ENCODE measurements at places on chromosomes 3 and 15.

- no peak for DNase-seq
Observed at GRCh38 chr3:93923006-93923405, 50.7 kb downstream of the PROS1 start.

GRCh38 chr3:105385819-105386508, 19.3 kb downstream of the ALCAM start:
- DNase-seq, result no peak

DNA sequence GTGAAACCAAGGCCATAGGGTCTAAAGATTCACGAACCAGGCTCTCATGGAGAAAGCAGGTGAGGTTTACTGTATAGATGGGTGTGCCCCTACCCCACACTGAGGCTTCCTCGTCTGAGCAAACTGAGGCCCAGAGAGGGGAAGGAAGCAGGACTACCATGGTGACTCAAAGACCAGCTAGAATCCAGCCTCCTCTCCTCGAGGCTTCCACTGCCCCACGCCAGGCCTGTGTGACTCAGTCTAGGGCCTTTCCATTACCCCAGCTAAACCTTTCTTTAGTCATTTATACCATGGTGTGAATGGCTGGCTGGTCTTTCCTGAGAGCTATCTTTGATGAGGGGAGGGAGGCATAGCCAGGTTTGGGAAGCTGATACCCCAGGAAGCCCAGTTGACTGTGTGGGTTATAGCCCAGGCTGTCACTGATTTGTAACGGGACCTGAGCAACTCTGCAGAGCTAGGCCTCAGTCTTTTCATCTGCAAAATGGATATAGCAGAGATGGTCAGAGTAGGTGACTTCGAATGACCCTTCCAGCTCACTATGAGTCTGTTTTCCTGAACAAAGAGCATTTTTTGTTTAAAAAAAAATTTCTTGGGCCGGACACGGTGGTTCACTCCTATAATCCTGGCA, 3.0 kb upstream of the RHO start:
- no peak for DNase-seq

DNA sequence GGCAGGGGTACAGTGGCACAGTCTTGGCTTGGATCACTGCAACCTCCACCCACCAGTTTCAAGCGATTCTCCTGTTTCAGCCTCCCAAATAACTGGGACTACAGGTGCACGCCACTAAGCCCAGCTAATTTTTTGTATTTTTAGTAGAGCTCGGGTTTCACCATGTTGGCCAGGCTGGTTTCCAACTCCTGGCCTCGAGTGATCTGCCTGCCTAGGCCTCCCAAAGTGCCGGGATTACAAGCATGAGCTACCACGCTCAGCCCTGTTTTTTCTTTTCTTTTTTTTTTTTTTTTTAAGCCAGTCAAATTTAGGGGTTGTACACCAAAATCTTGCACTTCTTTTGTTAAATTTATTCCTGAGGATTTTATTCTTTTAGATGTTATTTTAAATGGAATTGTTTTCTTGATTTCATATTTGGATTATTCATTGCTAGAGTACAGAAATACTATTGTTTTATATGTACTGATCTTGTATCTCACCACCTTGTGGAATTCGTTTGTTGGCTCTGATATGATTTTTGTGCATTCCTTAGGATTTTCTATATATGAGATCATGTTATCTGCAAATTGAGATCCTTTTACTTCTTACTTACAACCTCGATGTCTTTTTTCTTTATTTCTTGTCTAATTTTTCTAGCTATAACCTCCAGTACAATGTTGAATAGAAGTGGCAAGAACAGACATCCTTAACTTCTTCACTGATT, 65.6 kb downstream of the ZNF609 start:
- DNase-seq, result no peak

- DNase-seq, result peak; percentile 63
Observed at GRCh38 chr3:39107388-39108199, at the start of the genes GORASP1 and TTC21A. Gene GORASP1 (minus strand): TSS chr3:39107627. CDS start chr3:39107541, 86 bp downstream. Gene TTC21A (plus strand): TSS chr3:39107680. CDS start chr3:39107838, 158 bp downstream.

DNA sequence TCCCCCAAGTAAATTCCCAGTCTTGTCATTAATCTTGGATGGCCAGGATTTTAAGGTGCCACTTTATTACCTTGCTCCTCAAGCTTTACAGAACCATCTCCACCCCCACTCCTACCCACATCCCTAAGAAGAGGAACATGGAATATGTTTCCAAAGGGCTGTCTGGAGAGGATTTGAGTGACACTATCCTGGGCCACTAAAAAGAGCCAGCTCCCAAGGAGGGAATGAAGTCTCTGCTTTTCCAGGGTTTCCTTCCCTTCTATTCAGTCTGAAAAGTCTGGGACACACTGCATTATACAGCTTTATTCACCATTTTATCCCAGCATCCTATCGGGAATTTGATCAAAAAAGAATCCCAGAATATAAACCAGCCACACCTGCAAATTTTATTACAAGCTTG, 35.6 kb upstream of the MECOM start:
- DNase-seq, result no peak

GRCh38 chr15:94327356-94327936, 96.1 kb downstream of the MCTP2 start:
- DNase-seq, result no peak

DNA sequence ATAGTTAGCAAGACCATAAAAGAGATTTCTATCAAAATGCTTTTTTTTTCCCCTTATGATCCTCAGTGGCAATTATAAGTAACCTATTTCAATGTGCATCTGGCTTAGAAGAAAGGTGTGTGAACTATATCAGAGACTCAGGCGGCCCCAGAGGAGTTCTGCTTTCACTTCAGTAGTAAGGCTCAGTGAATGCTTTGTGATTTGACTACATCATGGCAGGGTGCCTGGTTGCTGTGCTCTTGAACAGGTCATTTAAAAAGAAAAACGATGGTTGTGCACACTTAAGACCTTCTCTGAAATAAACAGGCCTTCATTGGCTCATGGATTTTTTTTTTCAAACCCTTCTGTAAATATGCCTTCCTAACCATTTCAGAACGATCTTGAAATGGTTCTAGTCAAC, 400.4 kb upstream of the RARB start:
- no peak for DNase-seq

DNA sequence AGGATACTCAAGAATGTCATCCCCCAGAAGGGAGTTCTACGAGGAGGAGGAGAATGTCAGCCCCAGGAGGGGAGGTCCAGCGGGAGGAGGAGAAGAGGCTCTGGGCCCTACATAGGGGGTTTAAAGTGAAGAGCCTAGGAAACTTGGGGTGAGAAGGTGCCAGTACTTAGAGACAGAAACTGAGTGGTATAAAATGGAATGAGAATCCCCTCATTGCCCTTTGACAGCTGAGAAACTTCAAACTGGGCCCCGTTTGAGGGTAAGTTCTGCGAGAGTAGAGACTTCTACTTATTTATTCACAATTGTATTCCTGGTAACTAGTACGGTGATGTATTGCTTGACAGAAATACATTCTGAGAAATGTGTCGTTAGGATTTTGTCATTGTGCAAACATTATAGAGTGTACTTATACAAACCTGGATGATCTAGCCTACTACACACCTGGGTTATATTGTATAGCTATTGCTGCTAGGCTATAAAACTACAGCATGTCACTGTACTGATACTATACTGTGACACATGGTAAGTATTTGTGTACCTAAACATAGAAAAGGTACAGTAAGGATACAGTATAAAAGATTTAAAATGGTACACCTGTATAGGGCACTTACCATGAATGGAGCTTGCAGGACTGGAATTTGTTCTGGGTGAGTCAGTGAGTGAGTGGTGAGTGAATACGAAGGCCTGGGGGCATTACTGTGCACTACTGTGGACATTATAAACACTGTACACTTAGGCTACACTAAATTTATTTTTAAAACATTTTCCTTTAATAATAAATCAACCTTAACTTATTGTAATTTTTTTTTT, 62.0 kb downstream of the TSC22D2 start:
- no peak for DNase-seq

- no peak for DNase-seq
Observed at GRCh38 chr3:23252122-23252521, 49.0 kb downstream of the UBE2E2 start.

GRCh38 chr3:40851836-40852235, 327.1 kb downstream of the ZNF621 start:
- no peak for DNase-seq

DNA sequence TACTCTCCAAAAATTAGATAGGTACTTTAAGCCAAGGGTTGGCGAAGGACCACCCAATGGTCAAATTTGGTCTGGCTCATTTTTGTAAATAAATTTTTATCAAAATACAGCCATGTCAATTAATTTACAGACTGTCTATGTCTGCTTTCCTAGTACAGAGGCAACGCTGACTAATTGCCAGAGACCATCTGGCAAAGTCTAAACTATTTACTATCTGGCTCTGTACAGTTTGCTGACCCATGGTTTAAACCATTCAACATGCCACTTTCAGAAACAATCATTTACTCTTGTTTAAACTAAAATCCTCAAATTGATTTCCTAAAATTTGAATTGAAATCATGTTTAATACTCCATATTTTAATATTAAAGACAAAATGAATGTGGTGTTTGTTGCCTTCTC, 25.9 kb downstream of the CBLB start:
- DNase-seq, result no peak

- no peak for DNase-seq
Observed at GRCh38 chr15:47618241-47618640, 99.1 kb upstream of the SEMA6D start.

DNA sequence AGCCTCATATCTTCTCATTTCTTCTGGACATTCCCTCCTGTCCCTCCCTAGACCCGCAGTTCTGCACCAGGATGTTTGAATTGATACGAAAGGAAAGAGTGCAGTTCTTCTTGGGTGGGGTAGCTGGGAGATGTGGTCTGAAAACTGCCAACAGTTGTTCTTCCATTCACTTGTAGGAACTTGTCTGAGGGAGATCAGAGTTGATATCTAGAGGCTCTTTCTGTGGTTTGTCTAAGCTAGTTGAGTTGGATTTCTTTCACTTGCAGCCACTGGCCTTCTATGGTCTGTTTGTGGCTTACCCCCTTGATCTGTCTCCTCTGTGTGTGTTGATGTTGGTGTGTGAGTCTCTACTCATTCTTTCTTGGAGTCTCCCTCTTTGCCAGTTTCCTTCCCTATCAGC, 42.5 kb upstream of the PIK3CB start:
- DNase-seq, result no peak

- no peak for DNase-seq
Observed at GRCh38 chr15:35481064-35481463, 64.9 kb downstream of the DPH6 start.

DNA sequence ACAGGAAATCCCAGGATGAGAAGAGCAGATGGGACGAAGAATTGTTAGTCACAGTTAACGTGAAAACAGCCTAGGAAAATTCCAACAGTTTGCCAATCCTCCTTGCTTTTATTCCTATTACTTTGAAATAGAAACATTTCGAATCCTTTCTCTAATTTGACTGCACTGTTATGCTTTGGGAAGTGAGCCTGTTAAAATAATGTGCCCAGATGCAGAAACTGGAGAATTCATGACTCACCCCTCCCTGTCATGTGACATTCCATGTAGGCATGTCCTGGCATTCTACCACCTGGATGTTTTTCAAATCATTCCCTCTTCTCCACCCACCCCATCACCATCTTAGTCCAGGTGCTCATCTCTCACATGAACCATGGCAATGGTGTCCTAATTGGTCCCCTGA, 107.3 kb downstream of the MINAR1 start:
- no peak for DNase-seq

GRCh38 chr3:31754575-31755278, 222.0 kb downstream of the STT3B start:
- no peak for DNase-seq

DNA sequence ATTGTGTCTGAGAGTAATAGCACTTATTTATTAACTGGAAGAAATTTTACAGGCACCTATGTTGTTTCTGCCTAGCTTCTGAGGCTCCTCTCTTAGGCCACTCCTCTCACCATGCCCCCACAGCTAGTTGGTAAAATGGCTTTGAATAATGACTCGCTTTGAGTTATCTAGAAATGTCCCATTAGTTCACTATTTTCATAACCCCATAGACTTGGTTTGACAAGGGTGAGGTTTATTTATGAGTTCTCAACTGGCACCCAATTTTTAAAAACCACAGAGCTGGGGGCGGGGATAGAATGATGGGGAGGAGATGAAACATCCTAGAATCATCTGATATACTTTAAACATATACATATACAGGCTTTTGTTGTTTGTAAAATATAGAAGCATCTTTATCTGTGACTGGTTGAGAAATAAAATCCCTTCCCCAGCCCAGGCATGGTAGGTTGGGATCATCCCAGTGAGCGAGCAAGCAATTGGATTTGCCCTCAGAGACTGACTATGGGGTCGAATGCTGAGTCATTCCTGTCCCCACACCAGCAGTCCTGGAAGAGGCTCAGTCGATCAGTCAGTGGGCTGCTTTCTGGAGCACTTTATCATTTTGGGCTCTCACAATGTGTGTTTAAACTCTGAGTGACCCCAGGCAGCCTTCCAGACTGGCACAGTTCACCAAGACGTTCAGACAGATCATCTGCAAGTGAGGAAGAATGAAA, 60.2 kb upstream of the TSEN2 start:
- no peak for DNase-seq

DNA sequence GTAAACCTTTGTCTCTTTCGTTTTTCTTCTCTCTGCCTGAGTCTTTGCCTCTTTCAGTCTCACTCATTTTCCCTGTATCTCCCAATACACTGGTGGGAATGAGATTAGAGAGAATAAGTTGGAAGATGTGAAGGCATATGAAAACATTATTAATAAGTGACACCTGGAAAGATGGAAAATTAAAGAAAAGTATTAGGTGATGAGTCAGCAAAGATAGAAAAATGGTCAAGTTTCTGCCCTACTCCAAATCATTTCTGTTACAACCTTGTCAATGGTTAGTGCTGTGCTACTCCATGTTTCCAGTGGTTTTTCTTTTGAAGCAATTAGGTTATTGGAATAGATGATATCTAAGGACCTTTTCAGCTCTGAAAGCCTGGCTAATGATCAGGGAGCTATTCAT, 252.8 kb downstream of the LSAMP start:
- DNase-seq, result no peak

GRCh38 chr15:56981160-56981559, 62.7 kb downstream of the TCF12 start:
- no peak for DNase-seq

GRCh38 chr3:157280354-157280753, 120.4 kb upstream of the CCNL1 start:
- DNase-seq, result no peak

- no peak for DNase-seq
Observed at GRCh38 chr3:169678122-169678521, 14.6 kb upstream of the MECOM start.

GRCh38 chr3:133443649-133444422, 44.0 kb downstream of the BFSP2 start:
- DNase-seq, result no peak

DNA sequence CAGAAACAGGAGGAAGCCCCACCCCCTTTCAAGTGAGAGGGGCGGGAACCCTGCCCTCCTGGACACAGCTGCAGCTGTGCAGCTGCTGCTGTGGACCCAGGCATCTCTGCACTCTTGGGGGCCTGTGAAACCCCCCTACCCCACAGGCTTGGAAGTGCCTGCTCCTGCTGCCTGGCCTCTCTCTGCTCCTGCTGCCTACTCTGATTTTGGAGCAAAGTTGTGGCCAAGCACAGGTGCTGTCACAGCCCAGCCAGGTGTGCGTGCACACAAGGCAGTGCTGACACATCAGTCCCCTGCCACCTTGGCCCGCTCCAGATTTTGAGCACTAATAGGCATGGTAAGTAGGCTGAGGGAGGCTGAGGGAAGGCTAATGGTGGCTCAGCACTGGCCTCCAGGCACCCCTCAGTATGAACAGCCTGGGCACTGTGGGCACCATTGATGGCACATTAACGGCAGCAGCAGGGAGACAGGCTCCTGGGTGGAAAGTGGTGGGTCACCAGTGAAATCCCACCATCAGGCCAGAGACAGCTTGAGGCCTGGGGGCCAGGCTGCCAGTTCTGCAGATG, 890.9 kb downstream of the GBE1 start:
- no peak for DNase-seq
